Stimulated activated CD4-positive, alpha-beta T cell treated with anti-CD3 and anti-CD28 coated beads, Interleukin-2, amount 100 ng/mL, for 24 hours (primary cell): ENCODE measurements at places on chromosomes 12 and 14.
A peak's percentile ranks its signal among the peaks of the same experiment; 100 is the strongest.

- no peak for DNase-seq
These were observed 192.3 kb downstream of the MON2 start for GRCh38 chr12:62658910-62659309.

DNA sequence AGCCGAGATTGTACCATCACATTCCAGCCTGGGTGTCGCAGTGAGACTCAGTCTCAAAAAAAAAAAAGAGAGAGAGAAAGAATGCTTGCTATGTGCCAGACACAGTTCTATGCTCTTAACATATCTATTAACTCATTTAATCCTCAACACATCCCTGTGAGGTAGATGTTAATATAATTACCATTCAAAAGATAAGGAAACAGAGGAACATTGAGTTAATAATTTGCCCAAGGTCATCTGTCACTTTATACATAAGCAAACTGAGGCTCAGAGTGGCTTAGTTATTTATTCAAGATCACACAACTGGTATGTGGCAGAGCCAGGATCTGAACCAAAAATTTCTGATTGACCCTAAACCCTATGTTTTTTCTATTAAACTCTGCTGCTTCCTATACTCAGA, 116.1 kb upstream of the BCAT1 start:
- DNase-seq = no peak

GRCh38 chr14:77459072-77459723, 1.3 kb downstream of the AHSA1 start:
- peak; percentile 73 for DNase-seq

DNA sequence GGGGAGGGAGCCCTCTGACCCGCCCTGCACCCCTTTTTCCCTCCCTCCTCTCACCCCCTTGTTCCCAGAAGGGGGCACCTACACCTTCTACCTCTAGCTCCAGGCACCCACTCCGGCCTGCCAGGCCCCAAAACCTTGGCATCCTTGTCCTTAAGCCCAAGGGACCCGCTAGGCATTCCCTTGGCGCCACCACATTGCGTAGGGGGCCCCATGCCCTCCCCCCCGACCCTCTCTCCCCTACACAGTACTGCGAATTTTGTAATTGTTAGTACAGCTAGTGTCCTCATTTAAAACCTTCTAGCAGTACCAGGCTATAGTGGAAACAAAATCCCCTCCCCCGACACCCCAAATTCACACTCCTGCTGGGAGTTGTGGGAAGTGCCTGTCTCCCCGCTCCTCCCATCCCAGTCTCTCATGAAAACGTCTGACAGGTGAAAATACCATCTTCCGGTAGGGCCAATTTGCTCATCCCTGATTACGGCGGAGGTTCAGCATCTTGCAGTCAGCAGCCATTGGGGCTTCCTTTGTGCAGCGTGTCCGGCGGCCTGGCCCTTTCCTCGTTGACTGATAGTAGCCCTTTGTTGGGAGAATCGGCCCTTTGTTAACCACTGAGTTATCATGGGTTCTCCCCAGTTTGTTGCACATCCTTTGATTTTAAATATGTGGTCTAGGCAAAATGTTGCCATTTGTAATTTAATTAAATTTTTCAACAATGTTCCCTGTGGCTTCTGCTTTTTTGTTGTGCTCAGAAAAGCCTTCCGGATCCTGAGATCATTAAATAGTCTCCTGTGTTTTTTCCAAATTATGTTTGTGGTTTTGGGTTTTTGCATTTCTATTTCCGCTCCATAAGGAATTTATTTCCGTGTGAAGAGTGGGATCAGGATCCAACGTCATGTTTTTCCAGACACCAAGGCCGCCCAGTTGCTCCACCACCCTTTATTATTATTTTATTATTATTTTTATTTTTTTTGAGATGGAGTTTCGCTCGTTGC, 7.9 kb upstream of the CEP170B start:
- no peak for DNase-seq

DNA sequence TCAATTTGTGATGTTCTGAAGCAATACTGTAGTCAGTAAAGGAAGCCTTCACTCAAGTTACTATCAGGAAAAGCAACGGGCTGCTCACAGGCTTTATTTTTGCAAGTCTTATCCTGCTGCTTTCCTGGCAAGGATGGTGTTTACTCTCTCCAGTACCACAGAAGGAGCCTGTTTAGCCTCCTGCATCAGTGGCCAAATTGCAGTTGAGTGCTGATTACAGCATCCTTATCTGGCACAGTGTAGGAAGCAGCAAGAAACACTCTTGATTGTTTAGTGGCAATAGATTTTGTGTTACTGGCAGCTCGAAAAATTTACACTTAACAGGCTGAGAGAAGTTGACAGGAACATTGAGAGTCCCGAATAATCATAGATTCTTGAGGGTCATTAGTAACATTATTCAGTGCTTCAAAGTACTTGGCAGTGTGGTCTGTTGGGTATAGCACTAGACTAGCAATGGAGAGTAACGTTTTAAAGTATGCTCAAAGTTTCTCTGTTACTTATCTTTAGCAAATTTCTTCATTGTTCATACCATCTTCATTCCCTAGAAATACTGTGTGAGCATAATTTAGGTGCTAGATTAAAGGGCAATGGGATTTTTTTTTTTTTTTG, 11.7 kb downstream of the TULP3 start:
- no peak for DNase-seq

- no peak for DNase-seq
These were observed 5.3 kb downstream of the KCNH3 start for GRCh38 chr12:49543914-49544815.

DNA sequence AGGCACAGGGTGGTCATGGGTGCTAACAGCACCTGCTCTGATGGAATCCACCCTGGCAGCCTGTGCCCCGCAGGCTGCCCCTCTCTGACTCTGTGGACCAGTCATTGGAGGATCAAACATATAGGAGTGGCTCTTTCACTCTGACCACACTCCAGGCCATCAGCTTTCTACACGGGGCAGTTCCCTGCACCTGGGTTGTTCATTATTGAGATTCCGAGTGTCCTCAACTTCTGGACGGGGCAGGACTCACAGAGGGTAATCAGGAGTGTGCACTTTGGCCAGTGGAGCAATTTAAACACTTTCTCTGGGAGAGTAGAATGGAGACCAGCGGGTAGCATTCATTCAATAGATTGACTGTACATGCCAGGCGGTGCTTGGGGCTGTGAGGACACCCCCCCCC, 94.8 kb downstream of the NINJ2 start:
- DNase-seq = no peak
